ENCODE measurements at places on chromosomes 11 and 22.
A peak's percentile ranks its signal among the peaks of the same experiment; 100 is the strongest.

- DNase-seq = no peak
These were observed 455.7 kb downstream of the RAB38 start for GRCh38 chr11:87719326-87720073.

DNA sequence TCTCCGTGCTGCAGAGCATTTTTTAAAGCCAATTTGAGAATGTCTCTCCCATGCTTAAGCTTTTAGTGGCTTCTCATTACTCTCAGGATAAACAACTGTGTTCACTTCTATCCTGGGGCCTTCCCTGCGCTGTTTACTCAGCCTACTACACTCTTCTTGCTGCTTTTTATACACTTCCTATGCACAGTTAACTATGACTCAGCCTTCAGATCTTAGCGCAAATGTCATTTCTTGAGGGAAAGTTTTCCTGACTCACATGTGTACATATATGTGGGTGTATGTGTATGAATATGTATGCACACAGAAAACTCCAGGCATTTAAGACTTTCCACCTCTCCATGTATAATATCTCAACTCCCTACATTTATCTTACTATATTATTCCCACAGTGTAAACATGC is 9.8 kb downstream of the THAP12 start:
- peak; percentile 57 for DNase-seq

GRCh38 chr11:27373856-27374602 is 11.0 kb upstream of the CCDC34 start:
- no peak for DNase-seq

- no peak for DNase-seq
These were observed 34.9 kb upstream of the PICALM start for GRCh38 chr11:86103808-86104207.

DNA sequence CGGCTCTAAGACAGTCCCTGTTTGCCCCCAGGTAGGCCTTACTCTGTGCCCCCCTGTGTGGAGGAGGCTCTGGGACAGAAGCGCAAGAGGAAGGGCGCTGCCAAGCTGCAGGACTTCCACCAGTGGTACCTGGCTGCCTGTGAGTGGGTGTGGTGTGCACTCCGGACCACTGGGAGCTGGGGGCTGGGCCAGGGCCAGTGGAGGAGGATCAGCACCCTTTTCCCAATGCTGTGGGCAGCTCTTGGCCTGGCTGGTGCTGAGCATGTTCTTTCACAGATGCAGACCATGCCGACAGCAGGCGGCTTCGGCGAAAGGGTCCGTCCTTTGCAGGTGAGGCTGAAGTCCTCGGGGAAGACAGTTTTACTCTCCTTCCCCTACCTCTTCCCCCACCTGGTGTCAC is 3.7 kb downstream of the SCO2 start:
- no peak for DNase-seq

DNA sequence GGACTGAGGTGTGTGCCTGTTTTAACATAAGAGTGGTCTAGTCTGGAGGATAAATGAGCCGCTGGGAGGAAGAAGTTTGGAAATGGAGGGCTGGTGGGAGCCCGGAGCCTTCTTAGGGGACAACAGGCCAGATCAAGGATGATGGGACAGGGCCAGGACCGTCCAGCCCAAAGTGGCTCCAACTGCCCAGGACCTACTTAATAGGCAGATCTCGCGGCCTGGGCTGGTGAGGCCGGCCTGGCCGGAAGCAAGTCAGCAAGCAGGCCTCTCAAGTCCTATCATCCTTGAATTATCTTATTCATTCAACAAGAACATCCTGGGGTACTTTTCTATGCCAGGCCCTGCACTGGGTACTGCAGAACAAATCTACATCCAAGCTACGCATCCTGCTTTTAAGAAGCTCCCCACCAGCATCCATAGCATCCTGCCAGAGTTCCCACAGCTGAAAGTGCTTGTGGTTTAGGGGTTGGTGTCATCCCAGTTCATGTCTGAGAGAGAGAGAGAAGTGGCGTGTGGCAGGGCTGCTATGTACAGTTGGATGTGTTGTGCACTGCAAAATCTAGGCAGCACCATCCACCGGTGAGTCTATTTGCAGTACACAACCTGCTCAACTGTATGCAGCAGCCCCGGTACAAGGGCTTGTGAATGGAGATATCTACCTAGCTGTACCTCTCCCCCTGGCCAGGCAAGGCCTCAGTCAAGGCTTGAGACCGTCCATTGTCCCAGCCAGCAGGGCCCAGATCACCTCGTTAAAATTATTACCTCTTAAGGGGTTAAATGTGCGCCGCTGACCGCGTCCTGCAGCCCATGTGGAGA is 82.1 kb downstream of the FBLN1 start:
- no peak for DNase-seq

- peak; percentile 69 for DNase-seq
These were observed 771 bp downstream of the MIF start for GRCh38 chr22:23894710-23895598.

GRCh38 chr22:49925525-49926128 is 7.2 kb downstream of the CRELD2 start:
- DNase-seq = peak; percentile 40

- DNase-seq = no peak
These were observed 20.3 kb upstream of the ME3 start for GRCh38 chr11:86692746-86693145.

- DNase-seq = no peak
These were observed 5.4 kb downstream of the FADS3 start for GRCh38 chr11:61885784-61886580.

DNA sequence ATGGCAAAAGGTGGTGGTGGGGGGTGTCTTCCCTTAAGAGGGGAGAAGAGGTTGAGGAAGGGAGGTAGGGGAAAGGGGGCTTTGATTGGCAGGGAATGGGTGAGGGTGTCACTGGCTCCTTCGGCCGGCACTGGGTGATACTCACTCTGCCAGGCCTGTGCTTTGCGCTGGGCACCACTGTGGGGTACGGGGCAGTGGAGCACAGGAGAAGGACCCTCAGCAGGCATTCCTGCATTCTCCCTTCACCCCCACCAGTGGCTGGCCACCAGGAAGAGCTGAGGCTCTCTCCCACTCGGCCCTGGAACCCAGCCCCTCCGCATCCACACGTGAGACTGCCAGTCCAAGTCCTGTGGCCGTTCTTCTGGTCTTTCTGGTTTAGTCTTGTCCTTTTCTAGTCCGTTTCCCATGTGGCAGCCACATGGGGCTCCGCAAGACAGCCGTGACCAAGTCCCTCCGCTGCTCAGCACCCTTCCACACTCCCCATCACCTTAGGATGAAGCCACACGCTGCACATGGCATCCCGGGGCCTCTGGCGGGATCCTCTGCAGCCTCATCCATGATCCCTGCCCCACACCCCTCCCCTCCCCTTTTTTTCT is 8.0 kb downstream of the CAPN5 start:
- DNase-seq = no peak

- peak; percentile 22 for DNase-seq
These were observed 193.0 kb downstream of the MAML2 start for GRCh38 chr11:96149743-96150555.

DNA sequence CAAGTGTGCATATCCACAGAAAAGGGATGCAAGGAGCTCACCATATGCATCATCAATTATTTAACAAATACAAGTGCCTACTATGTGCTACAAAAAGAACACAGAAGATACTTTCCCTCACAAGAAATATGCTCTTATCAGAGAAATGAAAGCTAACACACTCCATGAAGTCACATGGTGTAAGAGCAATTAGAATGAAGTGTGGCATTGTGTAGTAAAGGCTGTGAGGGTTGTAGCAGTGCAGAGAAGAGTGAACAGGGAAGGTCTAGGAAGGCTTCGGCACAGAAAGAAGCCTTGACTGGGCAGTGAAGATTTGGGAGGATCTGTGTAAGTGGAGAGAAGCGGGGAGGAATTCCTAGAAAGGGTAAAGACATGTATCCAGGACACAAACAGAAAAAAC is 22.5 kb downstream of the PPP2R1B start:
- DNase-seq = no peak

GRCh38 chr11:97979741-97980140 is 1041.0 kb upstream of the CNTN5 start:
- no peak for DNase-seq

DNA sequence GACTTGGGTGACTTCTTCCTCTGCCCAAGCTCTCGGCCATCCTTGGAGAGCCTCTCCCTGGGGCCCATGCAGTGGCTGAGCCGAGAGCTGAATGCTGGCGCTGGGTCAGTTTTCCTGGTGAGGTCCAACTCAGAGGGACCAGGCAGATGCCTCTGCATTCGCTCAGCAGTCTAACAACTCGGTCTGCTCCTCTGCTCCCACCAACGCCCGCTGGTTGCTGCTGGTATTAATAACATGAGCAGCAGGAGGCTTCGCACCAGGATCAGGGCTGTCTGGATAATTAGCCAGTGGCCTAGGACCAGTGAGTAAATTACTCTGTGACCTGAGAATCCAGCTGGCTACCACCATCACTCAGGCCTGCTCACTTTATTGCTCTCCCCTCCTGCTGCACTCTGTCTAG is 77.7 kb upstream of the FAM181B start:
- DNase-seq = no peak

GRCh38 chr22:36865346-36865745 is 4.5 kb downstream of the NCF4 start:
- DNase-seq = peak; percentile 11

DNA sequence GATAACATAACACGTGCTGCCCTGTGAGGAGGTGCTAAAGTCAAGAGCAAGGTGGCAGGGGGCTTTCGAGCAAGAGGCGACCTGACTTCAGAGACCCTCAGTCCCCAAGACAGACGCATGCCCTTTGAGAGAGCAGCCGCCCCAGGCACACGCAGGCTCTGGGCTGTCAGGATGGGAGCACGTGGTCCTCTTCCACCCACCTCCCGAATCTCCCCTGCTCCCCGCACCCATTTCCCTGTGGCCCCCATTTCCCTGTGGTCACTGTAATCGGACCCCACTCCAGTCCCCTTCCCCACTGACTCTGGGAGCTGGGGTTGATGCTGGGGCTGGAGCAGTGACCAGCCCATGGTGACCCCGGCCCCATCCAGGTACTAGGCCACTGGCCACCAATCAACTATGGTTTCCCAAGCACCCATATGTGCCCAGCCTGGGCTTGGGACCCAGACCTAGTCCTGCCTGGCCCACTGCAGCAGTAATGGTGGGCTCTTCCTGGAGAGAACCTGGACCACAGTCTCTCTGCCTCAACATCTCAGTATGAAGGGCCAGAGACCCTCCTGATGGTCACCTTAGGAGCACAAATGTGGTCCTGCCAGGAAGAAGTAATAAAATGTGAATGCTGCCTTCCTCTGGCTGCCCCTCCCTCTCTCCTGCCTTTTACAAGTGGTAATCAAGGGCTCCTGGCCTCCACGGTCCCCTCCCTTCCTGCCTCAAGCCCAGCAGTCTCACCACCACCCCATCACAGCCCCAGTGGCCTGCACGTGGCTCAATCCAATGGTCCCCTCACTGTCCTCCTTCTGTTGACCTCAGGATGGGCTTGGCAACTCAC is 39.0 kb downstream of the IGLL5 start:
- DNase-seq = no peak

- no peak for DNase-seq
These were observed 8.0 kb downstream of the MOB2 start for GRCh38 chr11:1478544-1478943.

- no peak for DNase-seq
These were observed 20.3 kb upstream of the TNRC6B start for GRCh38 chr22:40157330-40157945.

DNA sequence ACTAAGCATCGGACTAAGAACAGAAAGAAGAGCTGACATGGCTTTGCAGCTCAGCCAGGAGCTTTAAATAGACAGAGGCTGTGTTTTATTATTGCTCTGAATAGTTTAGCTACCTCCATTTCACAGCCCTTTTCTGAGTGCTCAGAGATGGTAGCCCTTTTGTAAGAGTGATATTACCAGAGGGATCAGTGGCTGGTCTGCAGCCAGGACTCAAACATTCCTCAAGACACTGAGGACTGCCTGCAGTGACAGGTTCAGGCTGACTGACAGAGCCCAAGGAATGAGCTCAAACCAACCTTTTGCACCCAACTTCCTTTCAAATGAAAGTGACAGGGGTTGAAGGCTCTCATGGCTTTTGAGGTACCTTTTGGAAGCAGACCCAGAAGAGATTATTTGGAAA is 189.0 kb downstream of the DDX10 start:
- DNase-seq = peak; percentile 5

GRCh38 chr11:44028401-44028800 is 19.4 kb upstream of the ACCSL start:
- no peak for DNase-seq

DNA sequence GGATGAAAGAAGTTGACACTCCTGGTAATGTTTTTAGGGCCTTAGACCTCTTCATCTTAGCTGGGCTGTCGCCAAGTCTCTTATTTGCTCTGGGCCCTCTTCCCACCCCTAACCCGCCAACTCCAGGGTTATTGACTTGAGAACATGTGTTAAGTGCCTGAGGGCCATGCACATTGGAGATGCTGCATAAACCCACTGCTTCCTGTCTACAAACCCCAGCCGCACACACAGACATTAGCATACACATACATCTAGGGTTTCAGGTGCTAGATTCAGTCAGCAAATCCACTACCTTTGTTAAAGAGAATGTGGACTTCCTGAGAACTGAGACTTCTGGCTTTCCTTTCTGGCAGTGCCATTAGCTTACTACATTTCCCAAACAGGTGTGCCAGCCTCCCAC is 817 bp downstream of the PANX3 start:
- DNase-seq = peak; percentile 23

- no peak for DNase-seq
These were observed 13.2 kb upstream of the MICAL2 start for GRCh38 chr11:12097219-12097618.

DNA sequence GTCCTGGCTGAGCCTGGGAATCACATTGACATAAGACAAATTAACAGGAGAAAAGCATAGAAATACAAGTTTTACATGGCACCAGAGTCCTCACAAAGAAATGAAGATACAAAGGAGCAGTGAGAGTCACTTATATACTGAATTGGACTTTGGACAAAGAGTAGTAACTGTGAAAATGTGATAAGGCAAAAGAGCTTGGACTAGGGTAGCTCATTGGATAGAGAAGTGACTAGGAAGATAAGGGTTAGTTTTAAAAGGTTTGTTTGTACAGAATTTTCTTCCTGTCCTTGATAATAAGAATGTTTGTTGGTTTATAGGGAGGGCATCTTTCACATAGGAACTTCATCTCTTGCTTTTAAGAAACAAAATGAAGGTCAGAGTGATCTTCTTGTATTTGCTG is 17.9 kb upstream of the NUCB2 start:
- DNase-seq = no peak

- no peak for DNase-seq
These were observed 284.0 kb downstream of the MN1 start for GRCh38 chr22:27517361-27518155.

DNA sequence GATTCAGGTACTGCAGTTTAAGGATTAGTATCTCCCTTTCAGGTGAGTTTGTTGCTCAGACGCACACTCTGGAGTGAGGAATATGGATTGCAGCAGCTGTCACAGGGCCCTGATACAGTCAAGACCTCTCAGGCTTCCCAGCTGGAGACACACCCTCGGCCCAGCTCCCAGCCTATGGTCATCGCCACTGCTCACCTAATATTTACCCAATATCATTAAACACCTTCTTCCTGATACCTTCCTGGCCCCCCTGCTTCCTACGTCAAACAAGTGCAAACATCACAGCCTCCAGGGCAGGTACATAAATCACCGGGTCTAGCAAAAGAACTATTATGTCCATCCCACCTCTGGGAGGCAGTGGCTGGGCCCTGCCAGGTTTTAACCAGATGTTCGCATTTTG is 213.3 kb downstream of the MN1 start:
- DNase-seq = no peak

Data from T-helper 2 cell treated with Interferon-gamma antibody and Interleukin-4, amounts not matched to agents 5 μg/mL and 100 μg/mL, for 36 hours (primary cell).